ENCODE measurements at places on chromosomes 3 and 15.

- no peak for DNase-seq
Measured at GRCh38 chr3:126671521-126671920, 16.6 kb upstream of the TXNRD3 start.

DNA sequence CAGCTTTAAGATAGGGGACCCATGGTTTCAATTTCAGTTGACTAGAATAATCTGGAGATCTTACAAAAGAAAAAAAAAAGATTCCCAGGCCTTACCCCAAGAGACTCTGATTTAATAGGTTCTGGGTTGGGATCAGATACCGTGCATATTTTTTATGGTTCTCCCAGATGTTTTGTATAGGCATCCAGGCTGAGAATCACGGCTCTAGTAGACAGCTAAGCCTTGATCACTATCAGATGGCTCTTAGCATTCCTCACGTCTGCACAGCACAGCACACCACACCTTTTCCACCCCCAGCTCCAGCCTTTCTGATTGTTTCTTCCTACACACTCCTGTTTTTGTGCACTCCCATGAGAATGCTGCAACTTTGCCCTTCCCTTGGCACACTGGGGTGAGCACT is 40.8 kb downstream of the TMEM45A start:
- no peak for DNase-seq

DNA sequence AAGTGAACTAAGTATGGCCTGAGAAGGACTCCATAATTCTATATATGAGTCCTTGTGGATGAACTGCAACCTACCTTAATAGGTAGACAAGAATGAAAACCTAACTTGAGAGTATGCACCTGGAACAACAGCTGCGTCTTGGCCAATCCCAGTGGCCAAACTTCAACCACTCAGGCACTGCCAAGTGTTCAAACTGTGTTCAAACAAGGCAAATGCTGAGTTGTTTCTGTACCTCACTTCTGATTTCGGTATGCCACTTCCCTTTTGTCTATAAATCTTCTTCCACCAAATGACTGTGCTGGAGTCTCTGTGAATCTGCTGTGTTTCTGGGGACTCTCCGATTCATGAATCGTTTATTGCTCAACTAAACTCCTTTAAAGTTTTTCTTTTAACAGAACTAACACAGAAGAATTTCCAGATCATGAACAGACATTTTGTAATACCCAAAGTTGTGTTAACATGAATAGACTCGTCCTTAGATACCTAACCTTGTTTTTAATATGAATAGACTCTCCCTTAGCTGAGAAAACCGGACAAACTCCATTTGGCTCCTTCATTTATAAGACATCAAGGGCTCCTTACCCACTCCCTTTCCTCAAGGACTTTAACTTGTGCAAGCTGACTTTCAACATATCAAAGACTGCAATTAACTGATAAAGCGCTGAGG is 4.1 kb downstream of the ZNF717 start:
- no peak for DNase-seq

- DNase-seq: no peak
Measured at GRCh38 chr3:160205606-160206005, 19.6 kb upstream of the C3orf80 start.

- DNase-seq: no peak
Measured at GRCh38 chr3:172103724-172104123, 64.3 kb downstream of the FNDC3B start.

DNA sequence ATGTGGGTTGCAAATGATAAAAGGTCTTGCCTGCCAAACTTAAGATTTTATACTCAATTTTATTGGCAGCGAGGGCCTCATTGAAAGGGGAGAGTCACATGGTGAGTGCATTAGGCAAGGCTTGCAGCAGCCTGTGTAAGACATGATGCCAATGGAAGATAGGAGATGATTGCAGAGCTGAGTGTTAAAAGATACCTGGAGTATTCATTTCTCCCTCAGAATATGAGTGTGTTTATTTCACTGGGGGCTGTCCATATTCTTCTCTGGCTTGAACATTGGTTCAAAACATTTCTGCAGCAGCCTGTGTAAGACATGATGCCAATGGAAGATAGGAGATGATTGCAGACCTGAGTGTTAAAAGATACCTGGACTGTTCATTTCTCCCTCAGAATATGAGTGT is 165.2 kb upstream of the NUDT16 start:
- DNase-seq: no peak

DNA sequence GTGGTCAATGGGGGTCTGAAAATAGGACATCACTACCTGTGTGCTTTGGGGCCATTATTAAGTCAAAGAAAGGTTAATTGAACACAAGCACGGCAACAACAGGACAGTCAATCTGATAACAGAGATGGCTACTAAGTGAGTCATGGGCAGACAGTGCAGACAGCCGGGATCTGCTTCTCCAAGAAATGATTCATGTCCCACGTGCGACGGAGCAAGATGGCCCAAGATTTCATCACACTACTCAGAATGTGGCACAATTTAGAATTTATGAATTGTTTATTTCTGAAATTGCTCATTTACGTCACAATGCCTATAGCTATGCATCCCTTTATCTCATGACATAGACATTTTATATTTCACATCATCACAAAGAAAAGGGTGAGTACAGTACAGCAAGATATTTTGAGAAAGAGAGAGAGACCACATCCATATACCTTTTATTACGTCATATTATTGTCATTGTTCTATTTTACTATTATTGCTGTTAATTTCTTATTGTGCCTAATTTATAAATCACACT is 770.6 kb upstream of the NR2F2 start:
- no peak for DNase-seq

GRCh38 chr3:37330466-37330865 is 156.1 kb upstream of the LRRFIP2 start:
- no peak for DNase-seq

DNA sequence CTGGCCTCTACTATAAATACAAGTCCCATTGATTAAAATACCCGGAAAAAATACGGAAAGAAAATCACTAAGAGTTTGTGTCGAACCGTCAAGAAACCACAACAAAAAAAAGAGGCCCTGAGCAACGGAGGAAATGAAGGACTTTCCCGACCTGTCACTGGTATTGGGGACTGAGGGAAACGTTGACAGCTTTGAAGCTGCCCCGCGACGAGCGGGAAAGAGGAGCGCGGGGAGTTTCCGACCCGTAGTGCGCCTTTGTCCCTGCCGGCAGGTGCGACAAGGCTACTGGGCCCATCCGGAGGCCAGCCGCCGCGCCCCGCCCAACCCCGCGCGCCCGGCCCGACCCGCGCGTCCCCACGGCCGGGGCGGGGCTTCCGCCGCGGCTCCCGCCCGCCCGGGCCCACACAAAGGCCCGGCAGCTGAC is 416 bp downstream of the PBRM1 start:
- DNase-seq: peak; percentile 93

DNA sequence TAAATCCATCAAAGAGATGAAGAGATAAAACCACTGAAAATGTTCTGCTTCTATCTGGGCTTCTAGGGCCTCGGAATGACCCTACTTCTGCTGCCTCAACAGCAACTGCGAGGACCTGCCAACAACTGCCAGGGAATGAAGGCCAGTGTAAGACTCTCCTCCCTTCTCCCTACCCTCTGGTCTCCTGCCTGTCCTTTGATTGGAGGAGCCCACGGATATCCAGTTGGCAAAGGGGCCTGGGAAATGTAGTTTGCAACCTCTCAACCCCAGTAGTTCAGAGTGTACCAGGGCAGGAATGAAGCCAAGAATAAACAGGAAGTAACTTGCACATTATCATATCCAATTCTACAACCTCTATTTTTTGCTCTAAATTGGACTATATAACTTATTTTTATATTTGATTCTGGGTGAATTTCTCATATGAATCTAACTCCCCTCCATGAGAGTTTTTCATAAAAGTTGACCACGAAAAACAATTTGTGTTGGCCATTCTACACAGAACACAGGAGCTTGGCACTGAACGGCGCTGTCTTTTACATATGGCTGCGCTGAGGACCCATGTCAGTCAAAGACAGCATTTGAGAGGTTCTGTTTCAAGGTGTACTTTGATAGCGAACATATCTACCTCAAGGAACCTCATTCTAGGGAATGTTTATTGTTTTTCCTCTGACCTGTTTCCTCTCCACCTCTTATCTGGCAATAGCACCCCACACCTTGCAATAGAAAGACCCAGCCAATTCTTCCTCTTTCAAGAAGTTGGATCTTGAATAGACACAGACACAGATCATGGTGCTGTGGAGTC is 91.1 kb upstream of the RNF7 start:
- DNase-seq: peak; percentile 66

GRCh38 chr15:58146211-58146610 is 8.0 kb downstream of the AQP9 start:
- DNase-seq: no peak

GRCh38 chr15:80418892-80419537 is 14.8 kb downstream of the ARNT2 start:
- no peak for DNase-seq

GRCh38 chr3:194554473-194555123 is 67.8 kb upstream of the ATP13A3 start:
- DNase-seq: no peak

GRCh38 chr15:74780523-74781430 is 1.1 kb upstream of the CSK start:
- no peak for DNase-seq

DNA sequence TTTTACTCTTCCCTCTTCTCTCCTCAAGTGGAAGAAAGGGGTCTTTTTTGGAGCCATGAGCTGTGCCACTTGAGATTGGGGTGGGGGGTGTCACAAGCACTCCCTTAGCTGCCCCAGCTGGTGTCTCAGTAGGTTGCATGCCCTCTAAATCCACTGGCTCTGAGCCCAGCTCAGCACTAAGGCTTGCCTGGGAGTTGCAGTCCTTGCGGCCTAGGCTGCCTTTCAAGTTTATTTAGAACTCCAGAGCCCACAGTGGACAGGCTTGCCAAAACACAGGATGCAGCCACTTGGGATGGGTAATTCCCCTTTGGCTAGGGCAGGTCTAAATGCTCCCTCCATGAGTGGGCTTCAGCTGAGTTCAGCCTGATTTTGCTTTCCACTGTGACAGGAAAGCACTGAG is 24.7 kb downstream of the C3orf20 start:
- DNase-seq: no peak

DNA sequence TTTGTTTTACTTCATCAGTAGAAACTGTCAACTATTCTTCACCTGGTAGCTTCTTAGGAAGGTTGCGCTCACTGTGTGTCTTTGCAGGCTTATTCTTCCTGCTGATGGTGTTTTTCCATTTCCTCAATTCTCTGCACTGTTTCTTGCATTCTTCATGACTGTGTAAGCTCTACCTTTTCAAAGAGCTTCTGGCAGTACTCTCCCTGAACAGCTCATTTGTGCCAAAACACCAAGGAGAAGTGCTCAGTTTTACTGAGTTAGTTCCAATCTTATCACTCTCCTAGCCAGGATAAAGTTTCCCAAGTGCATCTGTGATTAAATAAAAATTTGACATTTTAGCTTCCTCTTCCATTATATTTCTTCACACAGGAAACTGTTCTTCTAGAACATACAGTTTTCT is 339.8 kb downstream of the EPHA3 start:
- no peak for DNase-seq

- no peak for DNase-seq
Measured at GRCh38 chr3:103048068-103048722, 613.4 kb downstream of the ZPLD1 start.

DNA sequence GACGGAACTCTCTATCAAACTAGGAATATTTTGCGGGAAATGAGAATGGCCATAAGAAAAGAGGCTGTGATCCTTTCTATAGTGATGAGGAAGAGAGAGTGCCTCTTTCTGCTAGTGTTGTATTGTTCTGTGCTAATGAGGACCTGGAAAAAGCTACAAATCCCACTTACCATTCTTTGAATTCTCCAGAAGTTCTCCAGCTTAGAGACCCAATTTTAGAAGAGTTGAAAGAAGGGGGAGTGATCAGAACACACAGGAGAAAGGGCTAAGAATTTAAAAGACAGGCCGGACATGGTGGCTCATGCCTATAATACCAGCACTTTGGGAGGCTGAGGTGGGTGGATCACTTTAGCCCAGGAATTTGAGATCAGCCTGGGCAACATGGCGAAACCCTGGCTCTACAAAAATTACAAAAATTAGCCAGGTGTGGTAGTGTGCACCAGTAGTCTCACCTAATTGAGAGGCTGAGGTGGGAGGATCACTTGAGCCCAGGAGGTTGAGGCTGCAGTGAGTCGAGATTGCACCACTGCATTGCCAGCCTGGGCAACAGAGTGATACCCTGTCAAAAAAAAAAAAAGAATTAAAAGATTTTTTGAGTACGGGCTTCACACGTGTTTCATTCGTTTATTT is 126.9 kb downstream of the IQCH start:
- no peak for DNase-seq

- no peak for DNase-seq
Measured at GRCh38 chr3:115578331-115578730, 45.0 kb upstream of the GAP43 start.

Data from right cardiac atrium (tissue), 5 donors.